Neural crest cell (in vitro differentiated cells): ENCODE measurements at places on chromosomes 16 and 17.

- no peaks in the 10 kb centered on the region for H3K36me3 ChIP-seq
- peaks cover 9% of the 10 kb centered on the region for H3K27me3 ChIP-seq
- H3K4me3 ChIP-seq = no peak overlapping the region
- H3K4me1 ChIP-seq = peaks cover 15% of the 10 kb centered on the region
These were observed 10.8 kb upstream of the RIPOR1 start for GRCh38 chr16:67517661-67518423.

- H3K27me3 ChIP-seq = no peaks in the 10 kb centered on the region
- DNase-seq = no peak
- H3K27ac ChIP-seq = no peak overlapping the region
These were observed 181.6 kb downstream of the DNAH9 start for GRCh38 chr17:11779892-11780291.

GRCh38 chr17:57649731-57650484 is 95.2 kb downstream of the CCDC182 start:
- peak overlapping the region; percentile 66 for H3K4me3 ChIP-seq
- no peaks in the 10 kb centered on the region for H3K27me3 ChIP-seq
- peaks cover 25% of the 10 kb centered on the region for H3K4me1 ChIP-seq
- DNase-seq = no peak
- peak overlapping the region; percentile 95 for H3K27ac ChIP-seq

GRCh38 chr16:71214746-71215381 is 15.7 kb downstream of the HYDIN start:
- peaks cover 3% of the 10 kb centered on the region for H3K4me1 ChIP-seq
- no peak overlapping the region for H3K27ac ChIP-seq
- no peak for DNase-seq
- H3K4me3 ChIP-seq = no peak overlapping the region
- peaks cover 3% of the 10 kb centered on the region for H3K36me3 ChIP-seq
- H3K27me3 ChIP-seq = peaks cover 18% of the 10 kb centered on the region

DNA sequence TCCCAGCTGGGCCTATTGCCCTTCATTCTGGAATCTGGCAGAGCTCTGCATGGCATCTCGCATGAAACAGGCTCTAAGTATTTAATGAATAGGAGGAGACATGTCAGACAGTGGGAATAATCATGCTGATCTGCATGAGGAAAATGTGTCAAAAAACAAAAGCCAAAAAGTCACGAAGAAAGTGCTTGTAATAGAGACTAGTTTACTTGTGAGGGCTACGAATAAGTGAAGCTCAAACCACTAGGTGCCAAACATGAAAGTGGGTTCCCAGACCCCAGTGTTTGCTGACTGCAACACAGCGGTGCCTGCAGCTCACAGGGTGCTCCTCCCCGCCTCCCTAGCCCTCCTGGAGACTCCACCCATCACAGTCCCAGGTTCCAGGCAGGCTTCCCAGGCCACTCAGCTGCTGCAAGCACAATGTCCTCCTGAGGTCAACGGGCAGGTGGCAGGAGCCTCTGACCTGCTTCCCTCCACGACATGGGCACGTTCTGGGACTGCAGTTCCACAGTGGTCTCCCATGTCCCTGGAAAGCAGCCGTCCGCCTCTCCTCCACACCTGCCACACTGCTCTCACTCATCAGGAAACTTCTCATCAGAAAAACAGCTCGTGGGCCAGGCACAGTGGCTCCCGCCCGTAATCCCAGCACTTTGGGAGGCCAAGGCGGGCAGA is 96.5 kb downstream of the ANKRD11 start:
- peak overlapping the region; percentile 84 for H3K27ac ChIP-seq
- H3K4me1 ChIP-seq = peaks cover 35% of the 10 kb centered on the region
- no peaks in the 10 kb centered on the region for H3K27me3 ChIP-seq
- H3K36me3 ChIP-seq = peaks cover 5% of the 10 kb centered on the region

DNA sequence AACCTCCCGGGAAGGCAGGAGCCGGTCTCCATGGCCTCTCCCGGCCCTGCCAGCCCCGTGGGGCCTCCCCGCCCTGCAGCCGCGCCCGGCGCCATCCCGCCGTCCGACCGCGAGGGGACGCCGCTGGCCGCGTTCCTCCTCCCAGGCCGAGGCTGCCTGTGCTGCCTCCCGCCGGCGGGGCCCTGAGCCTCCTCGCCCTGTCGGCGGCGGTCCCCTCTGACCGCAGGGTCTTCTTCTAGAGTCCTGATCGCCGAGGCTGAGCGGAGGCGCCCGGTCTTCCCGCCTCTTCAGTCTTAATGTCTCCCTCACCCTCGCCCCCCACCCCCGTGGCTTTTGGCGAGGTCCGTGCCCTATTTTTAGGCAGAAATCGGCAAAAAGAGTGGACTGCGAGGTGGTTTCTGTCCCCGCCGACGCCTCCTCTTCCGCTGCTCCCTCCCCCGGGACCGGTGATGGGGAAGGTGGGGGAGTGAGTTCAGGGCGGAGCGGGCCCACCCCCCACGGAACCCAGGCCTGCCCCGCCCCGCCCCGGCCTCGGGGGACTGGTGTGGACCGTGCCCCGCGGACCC is 794 bp upstream of the CPNE7 start:
- no peaks in the 10 kb centered on the region for H3K36me3 ChIP-seq
- H3K27me3 ChIP-seq = peaks cover 48% of the 10 kb centered on the region
- no peak overlapping the region for H3K27ac ChIP-seq
- H3K4me3 ChIP-seq = peak overlapping the region; percentile 44
- peak; percentile 79 for DNase-seq

DNA sequence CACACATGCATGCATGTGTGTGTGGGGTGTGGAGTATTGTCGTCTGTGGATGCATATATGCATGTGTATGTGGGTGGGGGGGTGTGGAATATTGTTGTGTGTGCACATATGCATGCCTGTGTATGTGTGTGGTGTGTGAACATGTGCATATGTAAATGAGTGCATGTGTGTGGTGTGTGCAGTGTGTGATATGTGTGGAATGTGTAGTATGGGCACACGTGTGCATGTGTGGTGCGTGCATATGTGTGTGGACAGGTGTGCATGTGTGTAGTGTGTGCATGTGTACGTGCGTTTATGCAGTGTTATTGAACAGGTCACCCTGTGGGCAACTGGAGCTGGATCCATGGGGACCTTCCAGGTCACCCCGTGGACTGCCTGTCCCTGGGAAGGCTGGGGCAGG is 18.7 kb downstream of the RBFOX3 start:
- H3K27me3 ChIP-seq = peaks cover 9% of the 10 kb centered on the region
- peaks cover 12% of the 10 kb centered on the region for H3K4me1 ChIP-seq
- no peak overlapping the region for H3K4me3 ChIP-seq
- H3K36me3 ChIP-seq = no peaks in the 10 kb centered on the region
- no peak overlapping the region for H3K27ac ChIP-seq
- no peak for DNase-seq

- no peaks in the 10 kb centered on the region for H3K36me3 ChIP-seq
- DNase-seq = no peak
- H3K4me1 ChIP-seq = no peaks in the 10 kb centered on the region
- H3K27ac ChIP-seq = no peak overlapping the region
- H3K4me3 ChIP-seq = no peak overlapping the region
- H3K27me3 ChIP-seq = peaks cover 19% of the 10 kb centered on the region
These were observed 130.0 kb upstream of the HS3ST2 start for GRCh38 chr16:22683730-22684573.

DNA sequence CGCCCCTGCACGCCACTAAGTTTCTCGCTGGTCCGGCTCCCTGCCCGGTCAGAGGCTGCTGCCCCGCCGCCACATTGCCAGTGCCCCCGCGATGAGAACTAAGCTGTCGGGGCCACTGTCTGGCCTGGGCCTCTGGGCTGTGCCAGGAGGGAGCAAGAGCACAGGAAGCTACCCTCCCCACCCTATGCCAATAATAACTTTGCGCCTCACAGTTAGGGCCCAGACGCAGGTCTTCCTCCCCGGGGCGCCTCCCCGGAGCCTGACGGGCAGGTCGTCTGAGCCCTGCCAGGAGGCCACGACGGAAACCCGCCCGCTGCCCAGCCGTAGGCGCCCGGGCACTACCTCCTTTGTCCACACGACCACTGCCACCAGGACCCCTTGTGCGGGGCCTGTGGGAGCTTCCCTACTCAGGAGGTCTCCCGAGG is 1.5 kb downstream of the ZFPM1 start:
- H3K36me3 ChIP-seq = no peaks in the 10 kb centered on the region
- H3K4me3 ChIP-seq = peak overlapping the region; percentile 82
- H3K27ac ChIP-seq = no peak overlapping the region
- H3K27me3 ChIP-seq = peaks cover 32% of the 10 kb centered on the region
- no peak for DNase-seq
- H3K4me1 ChIP-seq = peaks cover 5% of the 10 kb centered on the region

DNA sequence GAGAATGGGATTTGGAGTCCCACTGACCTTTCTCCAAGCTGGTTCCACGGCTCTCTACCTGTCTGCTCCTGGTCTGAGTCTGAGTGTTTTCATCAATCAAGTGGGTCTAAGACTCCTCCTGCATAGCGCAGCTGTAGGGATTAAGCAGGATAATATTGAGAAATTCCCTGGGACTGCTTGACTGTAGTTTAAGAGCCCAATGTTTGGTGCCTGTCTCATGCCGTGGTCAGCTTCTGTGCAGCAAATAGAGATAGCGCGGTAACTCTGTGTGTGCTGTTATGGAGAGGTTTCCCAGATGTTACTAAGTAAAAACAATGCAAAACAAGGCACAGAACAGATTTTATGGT is 21.4 kb downstream of the RPTOR start:
- H3K4me1 ChIP-seq = peaks cover 24% of the 10 kb centered on the region
- no peaks in the 10 kb centered on the region for H3K36me3 ChIP-seq
- no peak for DNase-seq
- no peak overlapping the region for H3K4me3 ChIP-seq
- H3K27ac ChIP-seq = no peak overlapping the region

DNA sequence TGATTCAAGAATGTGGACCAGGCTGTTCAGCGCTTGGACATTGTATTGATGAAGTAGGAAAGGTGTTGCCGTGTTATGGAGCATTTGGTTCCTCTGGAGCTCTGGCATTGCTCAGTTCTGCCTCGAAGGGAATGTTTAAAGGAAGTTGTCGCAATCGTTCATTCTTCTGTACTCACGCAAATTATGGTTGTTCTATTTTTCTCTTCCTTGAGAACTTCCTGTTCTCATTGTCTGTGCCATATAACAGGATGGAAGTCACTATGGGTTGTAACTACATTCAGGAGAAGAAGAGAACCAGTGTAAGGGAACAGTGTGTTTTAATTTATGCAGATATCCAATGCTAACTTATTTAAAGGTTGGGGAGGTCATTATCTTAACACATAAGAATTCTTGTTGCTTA is 13.0 kb downstream of the PCTP start:
- H3K27ac ChIP-seq = no peak overlapping the region
- H3K27me3 ChIP-seq = no peaks in the 10 kb centered on the region
- no peak for DNase-seq
- H3K4me1 ChIP-seq = peaks cover 9% of the 10 kb centered on the region

DNA sequence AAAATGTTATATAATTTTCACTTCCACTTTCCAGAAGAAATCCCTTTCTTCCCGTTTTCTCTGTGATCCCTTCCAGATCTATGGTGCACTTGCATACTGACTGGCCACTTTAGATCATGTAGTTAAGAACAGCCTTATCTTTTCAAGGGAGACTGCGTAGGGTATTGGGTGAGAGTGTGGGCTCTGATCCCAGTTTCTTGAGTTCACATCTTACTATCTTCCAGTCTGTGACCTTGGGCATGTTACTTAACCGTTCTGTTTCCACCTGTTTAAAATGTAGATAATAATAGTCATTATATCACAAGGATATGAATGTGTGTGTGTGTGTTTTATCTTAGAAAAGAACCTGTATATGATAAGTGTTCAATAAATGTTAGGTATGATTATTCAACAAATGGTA is 83.7 kb downstream of the TANGO6 start:
- peaks cover 22% of the 10 kb centered on the region for H3K36me3 ChIP-seq
- H3K4me1 ChIP-seq = no peaks in the 10 kb centered on the region
- H3K4me3 ChIP-seq = no peak overlapping the region
- H3K27me3 ChIP-seq = no peaks in the 10 kb centered on the region
- no peak for DNase-seq
- no peak overlapping the region for H3K27ac ChIP-seq

DNA sequence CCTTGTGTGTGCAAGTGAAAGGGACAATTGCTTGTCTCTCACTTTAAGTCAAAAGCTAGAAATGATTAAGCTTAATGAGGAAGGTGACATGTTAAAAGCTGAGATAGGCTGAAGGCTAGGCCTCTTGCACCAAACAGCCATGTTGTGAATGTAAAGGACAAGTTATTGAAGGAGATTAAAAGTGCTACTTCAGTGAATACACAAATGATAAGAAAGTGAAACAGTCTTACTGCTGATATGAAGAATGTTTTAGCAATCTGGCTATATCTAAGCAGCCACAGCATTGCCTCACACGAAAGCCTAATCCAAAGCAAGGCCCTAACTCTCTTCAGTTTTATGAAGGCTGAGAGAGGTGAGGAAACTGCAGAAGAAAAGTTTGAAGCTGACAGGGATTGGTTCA is 71.0 kb downstream of the CDRT15 start:
- H3K36me3 ChIP-seq = peaks cover 30% of the 10 kb centered on the region
- DNase-seq = no peak
- H3K4me3 ChIP-seq = no peak overlapping the region

- no peaks in the 10 kb centered on the region for H3K36me3 ChIP-seq
- peaks cover 12% of the 10 kb centered on the region for H3K4me1 ChIP-seq
- no peak overlapping the region for H3K4me3 ChIP-seq
- no peaks in the 10 kb centered on the region for H3K27me3 ChIP-seq
- peak overlapping the region; percentile 81 for H3K27ac ChIP-seq
These were observed 18.7 kb upstream of the ANKRD40CL start for GRCh38 chr17:50785946-50786570.

GRCh38 chr17:49696233-49696761 is 11.5 kb downstream of the SLC35B1 start:
- no peak overlapping the region for H3K4me3 ChIP-seq
- peaks cover 18% of the 10 kb centered on the region for H3K27me3 ChIP-seq
- H3K4me1 ChIP-seq = no peaks in the 10 kb centered on the region
- DNase-seq = no peak

- H3K27me3 ChIP-seq = peaks cover 71% of the 10 kb centered on the region
- H3K4me3 ChIP-seq = no peak overlapping the region
- no peaks in the 10 kb centered on the region for H3K36me3 ChIP-seq
- peaks cover 10% of the 10 kb centered on the region for H3K4me1 ChIP-seq
These were observed 201.2 kb upstream of the CACNG3 start for GRCh38 chr16:24054741-24055491.

GRCh38 chr16:62805221-62805857 is 769.1 kb upstream of the CDH8 start:
- H3K4me3 ChIP-seq = no peak overlapping the region
- H3K27me3 ChIP-seq = no peaks in the 10 kb centered on the region
- DNase-seq = no peak
- no peaks in the 10 kb centered on the region for H3K36me3 ChIP-seq
- no peak overlapping the region for H3K27ac ChIP-seq

DNA sequence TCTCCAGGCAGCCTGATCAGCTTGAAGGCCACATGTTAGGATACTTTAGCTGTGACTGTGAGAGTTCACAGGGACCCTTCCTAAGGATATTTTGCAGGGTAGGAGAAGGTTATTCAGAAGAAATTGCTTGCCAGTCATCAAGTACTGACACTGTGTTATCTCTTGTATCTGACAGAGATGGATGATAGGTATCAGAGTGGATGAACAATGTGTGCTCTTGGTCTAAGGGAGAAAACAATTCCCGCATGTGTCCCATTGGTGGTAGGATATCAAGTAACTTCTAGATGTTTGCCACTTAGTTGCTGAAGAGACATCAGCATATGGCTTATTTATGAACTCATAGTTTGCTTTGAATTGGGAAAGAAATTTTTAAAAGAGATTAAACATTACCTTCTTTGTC is 219.3 kb downstream of the SPECC1 start:
- no peak for DNase-seq
- H3K27ac ChIP-seq = no peak overlapping the region
- H3K36me3 ChIP-seq = peaks cover 9% of the 10 kb centered on the region

GRCh38 chr17:82188001-82188961 is 24.4 kb downstream of the CCDC57 start:
- H3K4me1 ChIP-seq = no peaks in the 10 kb centered on the region
- no peak overlapping the region for H3K4me3 ChIP-seq
- no peaks in the 10 kb centered on the region for H3K27me3 ChIP-seq
- peaks cover 5% of the 10 kb centered on the region for H3K36me3 ChIP-seq

GRCh38 chr17:72394531-72394930 is 273.7 kb downstream of the SOX9 start:
- no peaks in the 10 kb centered on the region for H3K36me3 ChIP-seq
- no peak for DNase-seq
- H3K4me3 ChIP-seq = no peak overlapping the region
- H3K27me3 ChIP-seq = no peaks in the 10 kb centered on the region
